Tibial nerve (tissue), 4 donors: ENCODE measurements at places on chromosomes 2 and 18.

GRCh38 chr2:203451011-203451410 is 84.1 kb downstream of the RAPH1 start:
- DNase-seq: no peak

- no peak for DNase-seq
These were observed 275.3 kb downstream of the GALR1 start for GRCh38 chr18:77524909-77525308.

- no peak for DNase-seq
These were observed 63.9 kb downstream of the SMIM21 start for GRCh38 chr18:75363446-75364225.

DNA sequence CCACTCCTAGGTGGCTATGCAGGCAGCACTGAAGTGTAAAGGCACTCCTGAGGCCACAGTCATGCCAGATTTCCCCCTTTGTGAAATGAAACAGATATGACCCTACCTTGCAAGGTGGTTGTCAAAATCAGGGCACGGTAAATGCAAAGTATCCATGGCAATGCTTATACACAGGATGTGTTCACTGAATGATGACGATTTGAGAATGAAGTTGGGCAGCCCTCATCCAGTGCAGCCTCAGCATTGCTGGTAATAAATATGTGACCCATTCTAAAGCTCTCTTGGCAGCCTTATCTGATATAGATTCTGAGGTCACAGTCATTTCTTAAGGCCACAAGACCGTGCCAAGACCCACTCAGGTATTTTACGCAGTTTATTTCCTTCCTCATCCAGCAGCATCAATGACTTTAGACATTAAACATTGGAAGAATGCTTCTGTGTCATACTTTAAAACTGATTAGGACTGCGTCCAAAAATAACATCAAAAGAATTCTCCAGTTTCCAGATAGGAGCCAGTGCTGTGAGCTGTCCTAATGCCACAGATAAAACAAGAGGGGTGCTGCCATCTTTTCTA is 125.5 kb upstream of the SERTAD2 start:
- no peak for DNase-seq

DNA sequence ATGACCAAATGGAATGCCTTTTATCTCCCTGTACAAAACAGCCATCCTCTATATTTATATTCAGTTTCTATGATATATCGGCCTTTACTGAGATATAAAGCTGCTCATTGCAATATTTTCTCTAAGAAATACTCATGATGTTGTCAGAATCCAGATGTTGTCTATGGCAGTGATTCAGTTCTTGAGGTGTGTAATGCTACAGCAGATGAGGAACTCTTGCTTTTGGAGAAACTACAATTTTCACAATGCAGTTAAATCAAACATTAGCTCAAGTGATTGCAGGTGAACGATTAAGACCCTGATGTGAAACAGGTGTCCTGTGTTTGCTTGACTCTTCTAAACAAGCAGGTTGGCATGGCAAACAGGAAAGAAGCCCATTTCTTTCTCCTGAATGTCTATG is 256.2 kb upstream of the CDH20 start:
- DNase-seq: no peak

- DNase-seq: no peak
These were observed 34.1 kb downstream of the NFATC1 start for GRCh38 chr18:79429785-79430281.

DNA sequence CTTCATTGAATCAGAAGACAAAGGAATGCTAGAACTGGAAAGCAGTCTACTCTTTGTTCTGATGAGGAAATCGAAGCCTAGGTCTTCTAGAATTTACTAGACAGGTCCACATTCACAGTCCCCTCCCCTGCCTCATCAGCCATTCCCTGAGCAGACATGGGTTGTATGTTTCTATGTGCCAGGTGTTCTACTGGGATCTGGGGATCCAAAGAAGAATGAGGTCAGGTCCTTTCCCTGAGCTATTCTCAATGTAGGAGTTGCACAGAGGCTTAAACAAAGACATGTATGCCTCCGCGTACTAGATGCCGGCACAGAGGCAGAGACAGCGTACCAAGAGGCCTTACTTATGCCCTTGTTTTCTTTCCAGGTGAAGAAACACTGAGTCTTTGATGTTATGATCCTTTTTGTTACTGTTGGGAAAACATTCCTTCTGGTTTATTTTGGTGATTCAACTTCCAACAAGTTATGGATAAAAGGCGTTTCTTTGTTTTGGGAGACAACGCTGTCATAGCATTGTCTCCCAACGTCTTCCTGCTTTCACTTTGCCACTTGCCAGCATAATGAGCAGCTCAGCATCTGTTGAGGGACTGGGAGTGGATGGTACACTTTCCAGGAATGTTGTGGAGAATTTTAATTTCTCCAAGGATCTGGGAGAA is 174.4 kb downstream of the ALPK2 start:
- no peak for DNase-seq

- no peak for DNase-seq
These were observed 11.8 kb downstream of the TPGS2 start for GRCh38 chr18:36817039-36817438.

DNA sequence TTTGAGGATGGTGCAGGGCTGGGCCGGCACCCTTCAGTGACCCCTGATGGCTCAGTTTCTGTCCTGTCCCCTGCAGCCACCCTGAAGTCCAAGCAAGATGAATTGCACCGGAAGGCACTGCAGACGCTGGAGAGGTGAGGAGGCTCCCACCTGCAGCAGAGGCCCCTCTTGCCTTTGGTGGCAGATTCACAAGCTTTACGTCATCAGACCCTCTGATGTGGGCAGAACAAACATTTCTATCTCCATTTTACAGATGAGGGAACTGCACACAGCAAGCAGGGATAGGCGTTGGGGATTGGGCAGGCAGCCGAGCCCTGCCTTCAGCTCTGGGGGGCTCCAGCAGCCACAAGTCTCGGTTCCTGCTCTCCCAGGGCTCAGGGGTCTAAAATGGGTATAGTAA is 107.7 kb upstream of the MCFD2 start:
- no peak for DNase-seq

DNA sequence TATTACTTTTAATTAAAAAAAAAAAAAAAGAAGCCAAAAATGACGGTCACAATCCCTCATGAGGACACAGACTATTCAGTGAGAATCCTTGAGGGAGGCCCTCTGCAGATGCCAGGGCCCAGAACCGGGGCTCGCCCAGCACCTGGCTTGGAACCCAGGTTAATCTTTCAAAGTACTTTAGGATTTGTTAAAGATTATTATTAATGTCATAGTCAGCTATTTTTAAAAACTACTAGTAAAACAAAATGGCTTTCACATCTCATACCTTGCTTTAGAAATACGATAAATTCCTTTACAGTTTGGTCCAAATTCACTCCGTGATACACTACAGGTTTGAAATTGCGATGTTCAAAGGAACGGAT is 27.1 kb downstream of the C2orf76 start:
- DNase-seq: no peak

DNA sequence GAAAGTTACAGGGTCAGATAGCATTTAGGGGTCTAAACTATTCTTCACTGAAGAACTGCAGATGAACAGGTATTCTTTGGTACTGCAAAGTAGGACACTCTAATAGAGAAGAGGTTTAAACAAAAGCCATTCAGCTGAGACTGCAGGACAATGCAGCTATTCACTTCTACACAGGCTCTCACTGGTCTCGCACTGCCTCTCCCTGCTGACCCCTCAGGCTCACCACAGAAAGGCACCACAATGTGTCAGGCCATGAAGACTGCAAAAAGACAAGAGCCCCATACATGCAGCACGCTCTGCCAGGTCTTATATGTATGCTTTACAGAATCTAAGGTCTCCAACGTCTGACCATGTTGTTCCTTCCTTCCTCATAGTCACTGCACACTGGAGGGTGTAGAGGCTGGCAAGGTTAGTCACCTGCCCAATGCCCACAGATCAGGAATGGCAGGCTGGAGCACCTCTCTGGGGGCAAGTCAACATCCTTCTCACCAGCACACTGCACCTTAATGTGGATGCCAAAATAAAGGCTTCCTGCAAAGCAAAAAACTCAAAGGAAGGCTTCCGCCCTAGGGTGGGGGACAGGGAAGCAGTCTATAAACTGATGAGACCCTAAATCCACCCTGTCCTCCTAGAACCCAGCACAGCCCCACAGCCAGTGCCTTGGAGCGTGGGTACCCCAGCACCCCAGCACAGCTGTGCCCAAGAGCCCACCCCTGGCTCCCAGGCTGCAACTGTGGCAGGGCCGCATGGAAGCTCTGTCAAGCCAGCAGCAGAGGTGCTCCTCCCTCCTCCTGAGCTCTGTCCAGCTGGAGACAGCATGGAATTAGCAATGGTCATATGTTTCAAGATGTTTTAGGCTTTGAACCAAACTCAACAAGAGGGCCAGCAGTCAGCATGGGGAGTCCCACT is 10.7 kb upstream of the RNU4ATAC start:
- DNase-seq: peak; percentile 36

DNA sequence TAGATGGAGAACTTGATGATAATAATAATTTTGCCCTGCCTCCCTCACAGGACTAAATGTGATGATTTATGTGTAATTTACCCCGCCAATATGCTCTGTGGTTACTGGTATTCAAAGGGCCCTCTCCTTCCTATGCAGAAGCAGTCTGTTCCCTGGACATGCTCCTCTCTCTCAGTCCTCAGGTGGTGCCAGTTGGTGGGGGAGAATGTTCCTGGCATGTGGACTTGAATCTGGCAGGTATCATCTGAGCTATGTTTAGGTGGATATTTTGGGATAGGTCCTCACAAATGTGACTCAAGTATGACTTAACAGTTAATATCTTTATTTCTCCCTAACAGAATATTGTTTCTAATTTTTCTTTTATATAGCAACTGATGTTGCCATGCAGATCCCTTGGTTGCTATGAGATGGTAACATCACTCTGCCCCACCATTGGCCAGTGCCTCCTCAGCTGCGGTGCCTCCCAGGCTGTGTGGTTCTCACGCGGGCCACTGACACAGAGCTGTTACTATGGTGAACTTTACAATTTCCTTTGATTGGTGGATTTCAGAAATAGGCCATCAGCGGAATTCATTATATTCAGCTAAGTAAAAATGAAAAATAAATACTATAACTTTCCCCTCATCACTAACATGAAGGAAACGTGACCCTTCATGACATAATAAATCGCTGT is 106.7 kb upstream of the PELI1 start:
- DNase-seq: no peak

DNA sequence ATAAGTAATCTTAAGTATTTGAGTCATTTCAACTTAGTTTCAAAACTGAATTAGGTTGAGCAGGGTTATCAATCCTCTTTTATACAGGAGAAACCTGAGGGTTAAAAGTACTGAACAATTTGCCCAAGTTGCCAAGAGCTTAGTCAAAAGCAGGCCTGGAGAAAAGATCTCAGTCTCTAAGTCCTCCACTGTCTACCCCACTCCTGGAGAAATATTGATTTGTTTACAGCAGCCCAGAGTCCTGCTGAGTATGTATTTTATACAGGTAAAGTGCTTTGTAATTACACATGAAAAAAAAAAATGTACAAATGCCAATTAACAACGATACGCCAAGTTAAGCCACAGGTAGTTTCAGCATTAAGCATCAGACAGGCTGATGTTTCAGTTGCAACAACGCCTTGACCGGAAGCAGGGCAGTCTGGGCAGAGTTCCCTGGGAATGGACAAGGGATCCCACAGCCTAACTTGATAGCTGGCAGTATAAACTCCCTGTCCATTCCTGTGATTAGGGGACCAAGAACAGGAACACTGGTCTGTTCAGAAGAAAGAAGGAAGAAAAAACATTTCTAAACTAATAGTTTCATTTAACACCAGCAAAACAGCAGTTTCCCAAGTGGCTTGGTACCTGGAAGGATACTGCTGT is 132.9 kb downstream of the MYO5B start:
- peak; percentile 23 for DNase-seq

DNA sequence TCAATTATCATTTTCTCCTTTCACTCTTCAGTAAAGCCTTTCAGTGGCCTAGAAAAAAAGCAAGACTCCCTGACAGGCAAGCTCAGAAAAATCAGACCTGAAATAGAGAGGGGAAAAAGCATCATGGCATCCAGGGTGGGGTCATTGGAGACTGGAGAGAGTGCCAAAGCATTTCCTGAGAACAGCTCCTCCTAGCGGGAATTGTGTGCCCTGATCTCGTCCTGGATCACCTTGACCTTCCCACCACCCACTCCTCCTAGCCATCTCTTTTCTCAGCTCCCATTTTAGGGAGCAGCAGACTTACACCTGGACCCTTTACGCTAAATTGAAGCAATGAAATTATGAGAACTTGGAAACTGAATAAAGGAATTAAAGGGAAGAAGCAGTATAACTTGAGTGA is 176.6 kb downstream of the VWC2L start:
- DNase-seq: no peak

DNA sequence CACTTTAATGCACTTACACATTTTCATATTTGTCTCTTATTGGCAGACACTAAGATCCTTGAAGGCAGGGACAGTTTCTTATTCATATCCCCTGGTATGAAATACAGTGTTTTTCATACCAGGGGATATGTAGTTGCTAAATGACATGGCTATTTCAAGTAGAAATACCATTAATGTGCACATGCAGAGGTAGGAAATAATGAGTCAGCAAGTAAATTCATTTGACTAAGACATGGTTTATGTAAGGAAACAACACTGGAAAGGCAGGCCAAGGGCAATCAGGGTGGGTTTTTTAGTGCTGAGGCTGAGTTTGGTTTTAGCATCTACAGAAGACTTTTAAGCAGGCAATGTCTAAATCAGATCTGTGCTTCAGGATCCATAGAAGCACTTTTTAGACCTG is 155.9 kb downstream of the WDPCP start:
- DNase-seq: no peak

GRCh38 chr18:31557446-31557845 is 34.2 kb upstream of the TTR start:
- no peak for DNase-seq

- no peak for DNase-seq
These were observed 4.9 kb upstream of the AGFG1 start for GRCh38 chr2:227466887-227467600.

DNA sequence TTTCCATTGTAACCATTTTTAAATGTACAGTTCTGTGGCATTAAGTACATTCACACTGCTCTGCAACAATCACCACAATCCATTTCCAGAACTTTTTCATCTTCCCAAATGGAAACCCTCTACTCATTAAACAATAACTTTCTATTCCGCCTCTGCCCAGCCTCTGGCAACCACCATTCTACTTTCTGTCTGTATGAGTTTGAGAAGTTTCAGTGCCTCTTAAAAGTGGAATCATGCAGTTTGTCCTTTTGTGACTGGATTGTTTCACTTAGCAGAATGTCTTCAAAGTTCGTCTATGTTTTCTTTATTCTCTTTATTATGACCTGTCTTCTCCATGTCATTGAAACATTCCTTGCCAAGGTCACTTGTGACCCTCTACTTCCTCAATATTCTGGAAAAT is 22.0 kb upstream of the PELI1 start:
- DNase-seq: no peak

DNA sequence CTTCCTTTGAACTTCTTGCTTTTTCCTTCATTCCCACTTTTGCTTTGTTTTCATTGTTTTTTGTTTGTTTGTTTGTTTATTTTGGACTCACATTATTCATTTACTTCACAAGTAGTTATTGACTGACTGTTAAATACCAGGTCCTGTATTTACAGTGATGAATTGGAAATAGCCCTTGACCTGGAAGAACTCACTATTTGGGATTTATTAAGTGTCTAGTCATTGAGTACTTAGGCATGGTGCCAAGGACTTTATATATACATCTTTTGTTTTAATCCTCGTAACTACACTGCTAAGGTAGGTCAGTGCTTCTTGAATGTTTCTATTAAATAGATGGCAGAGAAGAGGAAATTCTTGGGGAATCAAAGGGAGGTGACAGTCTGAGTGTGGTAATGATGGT is 11.1 kb downstream of the SPOPL start:
- no peak for DNase-seq
